ENCODE measurements at places on chromosomes 1 and 21.

DNA sequence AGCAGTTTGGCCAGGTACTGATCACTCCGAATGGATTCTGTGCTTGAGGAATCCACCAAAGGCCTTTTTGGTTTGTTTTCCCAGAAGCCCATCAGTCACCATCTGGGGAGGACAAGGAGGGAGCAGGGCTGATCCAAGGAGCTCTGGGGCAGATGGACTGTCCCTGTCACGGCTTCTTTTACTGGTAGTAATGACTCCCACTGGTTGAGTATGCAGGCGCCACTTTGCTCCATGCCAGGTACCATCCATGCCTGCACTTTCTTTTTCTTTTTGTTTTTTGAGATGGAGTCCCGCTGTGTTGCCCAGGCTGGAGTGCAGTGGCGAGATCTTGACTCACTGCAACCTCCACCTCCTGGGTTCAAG is 101.7 kb downstream of the UBIAD1 start:
- DNase-seq, result no peak

GRCh38 chr1:82125119-82125518 is 324.4 kb downstream of the ADGRL2 start:
- no peak for DNase-seq

- no peak for DNase-seq
Observed at GRCh38 chr1:226627050-226627755, 78.6 kb downstream of the STUM start.

- DNase-seq, result no peak
Observed at GRCh38 chr1:186093437-186093836, 281.6 kb downstream of the TPR start.

DNA sequence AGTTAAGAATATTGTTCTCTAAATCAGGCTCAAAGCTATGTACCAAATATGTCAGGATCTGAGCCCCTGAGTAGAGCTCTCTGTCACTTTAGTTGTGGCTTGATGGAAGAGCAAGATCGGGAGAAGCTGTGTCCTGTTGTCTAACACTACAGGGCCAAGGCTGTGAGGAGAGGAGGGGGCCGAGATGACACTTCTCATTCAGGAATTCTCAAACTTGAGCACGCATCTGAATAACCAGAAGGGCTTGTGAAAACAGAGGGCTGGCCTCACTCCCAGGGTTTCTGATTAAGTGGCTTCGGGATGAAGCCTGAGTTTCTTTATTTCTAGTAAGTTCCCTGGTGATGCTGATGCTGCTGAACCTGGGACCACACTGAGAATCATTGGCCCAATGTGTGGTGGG is 209.2 kb upstream of the DAB1 start:
- DNase-seq, result no peak
